ENCODE measurements at places on chromosomes 6 and 20.

DNA sequence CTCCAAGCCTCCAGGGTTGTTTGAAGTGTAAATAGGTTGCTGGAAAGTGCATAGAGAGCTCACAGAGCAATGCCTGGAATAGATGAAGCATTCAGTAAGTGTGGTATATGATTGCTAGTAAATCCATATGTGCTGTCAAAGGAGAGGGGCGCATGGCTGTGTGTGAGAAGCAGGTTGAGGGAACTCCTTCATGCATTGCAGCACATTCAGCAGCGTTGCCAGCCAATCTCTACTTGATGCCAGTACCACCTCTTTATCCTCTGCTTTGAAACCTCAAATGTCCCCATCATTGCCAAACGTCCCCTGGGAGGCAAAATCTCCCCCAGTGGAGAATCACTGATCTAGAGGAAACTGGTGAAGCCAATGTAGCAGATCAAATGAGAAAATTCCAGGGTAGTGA lies 82.7 kb upstream of the RALGAPA2 start:
- no peak overlapping the region for H3K27ac ChIP-seq
- H3K36me3 ChIP-seq, result no peaks in the 10 kb centered on the region
- no peak for DNase-seq
- H3K4me1 ChIP-seq, result no peaks in the 10 kb centered on the region
- H3K27me3 ChIP-seq, result no peaks in the 10 kb centered on the region

DNA sequence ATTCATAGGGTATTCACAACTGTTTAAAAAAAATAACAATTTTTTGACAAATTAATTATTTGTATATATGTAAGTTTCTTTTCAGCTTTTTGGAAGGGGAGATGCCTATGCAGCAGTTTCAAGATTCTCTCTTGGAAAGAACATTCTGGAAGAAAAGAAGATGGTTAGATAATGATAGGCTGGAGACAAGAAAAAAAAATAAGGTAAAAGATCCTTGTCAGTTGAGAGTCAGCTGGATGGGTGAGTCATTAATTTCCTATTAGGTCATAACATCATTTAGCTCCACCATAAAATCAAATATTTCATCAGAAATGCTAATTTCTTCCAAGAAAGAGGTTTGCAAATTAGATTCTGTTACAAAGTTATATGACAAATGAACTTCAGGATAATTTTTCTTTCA lies 880.4 kb downstream of the EPHA7 start:
- H3K36me3 ChIP-seq, result no peaks in the 10 kb centered on the region
- DNase-seq, result no peak
- no peak overlapping the region for H3K27ac ChIP-seq
- no peaks in the 10 kb centered on the region for H3K4me1 ChIP-seq
- H3K27me3 ChIP-seq, result no peaks in the 10 kb centered on the region

DNA sequence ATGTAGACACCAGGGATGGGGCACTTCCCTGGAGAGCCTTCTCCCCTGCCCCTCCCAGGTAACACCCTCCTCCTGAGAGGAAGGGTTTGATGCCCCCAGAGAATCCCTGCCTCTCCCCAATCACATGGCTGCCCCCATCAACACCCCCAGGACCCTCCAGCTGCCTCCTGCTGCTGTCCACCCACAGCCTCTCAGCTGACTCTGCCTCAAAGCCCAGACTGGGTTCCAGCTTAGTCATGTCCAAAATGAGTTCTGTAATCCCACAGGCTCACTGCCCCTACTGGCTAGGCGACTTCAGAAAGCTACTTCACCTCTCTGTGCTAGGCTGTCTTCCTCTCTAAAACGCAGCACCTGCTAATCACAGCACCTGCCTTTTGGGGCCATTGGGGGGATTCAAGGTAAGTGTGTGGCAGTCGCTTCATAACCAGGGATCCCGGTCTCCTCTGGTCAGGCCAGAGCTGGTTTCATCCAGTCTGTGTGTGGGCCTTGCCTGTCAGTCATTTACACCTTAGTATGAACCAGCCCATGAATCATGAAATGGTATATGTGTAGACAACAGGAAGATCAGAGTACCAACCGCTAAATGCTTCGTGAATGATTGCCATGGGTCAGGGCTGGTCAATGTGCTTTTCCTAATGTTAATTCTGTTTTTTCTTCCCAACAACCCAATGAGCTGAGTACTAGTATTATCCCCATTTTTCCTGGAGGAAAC lies 40.4 kb downstream of the TFEB start:
- H3K27ac ChIP-seq, result no peak overlapping the region
- no peaks in the 10 kb centered on the region for H3K36me3 ChIP-seq
- no peaks in the 10 kb centered on the region for H3K4me1 ChIP-seq
- H3K27me3 ChIP-seq, result no peaks in the 10 kb centered on the region

DNA sequence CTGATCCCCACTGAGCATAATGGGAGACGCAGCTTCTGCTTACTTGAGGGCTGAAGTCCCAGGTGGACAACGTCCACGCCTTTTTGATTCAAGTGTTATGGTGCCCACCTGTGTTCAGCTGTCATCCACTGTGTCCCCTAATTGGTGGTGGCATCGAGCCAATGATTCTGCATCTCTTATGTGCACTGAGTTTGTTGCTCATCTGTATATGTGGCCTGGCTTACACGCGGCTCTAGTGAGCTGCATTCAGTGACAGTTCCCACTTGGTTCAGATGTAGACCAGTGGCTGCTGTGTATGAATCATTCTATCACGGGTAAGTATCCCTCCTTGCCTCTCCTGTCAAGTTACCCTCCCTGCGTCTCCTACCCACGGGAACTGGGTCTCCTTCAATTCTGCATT lies 131.2 kb upstream of the CLDN20 start:
- H3K4me1 ChIP-seq, result peaks cover 11% of the 10 kb centered on the region
- no peaks in the 10 kb centered on the region for H3K27me3 ChIP-seq
- H3K36me3 ChIP-seq, result peaks cover 5% of the 10 kb centered on the region
- no peak overlapping the region for H3K4me3 ChIP-seq

DNA sequence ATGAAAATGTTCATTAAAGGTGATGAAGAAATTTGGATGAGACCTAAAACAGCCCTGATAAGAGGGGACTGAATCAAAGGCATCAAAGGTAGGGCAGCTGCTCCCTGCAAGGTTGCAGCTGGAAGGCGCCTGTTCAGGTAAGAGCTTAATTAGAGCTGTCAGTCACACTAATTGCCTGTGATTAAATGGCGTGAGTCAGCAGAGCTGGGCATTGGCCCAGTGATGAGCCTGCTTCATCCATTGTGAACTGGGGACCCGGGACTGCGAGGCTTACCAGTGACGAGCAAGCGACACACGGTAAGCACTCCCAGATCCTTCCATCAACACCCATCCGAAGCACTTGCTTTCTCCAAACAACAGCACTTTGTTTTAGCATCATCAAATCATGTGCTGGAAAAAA lies 621.5 kb upstream of the CDH4 start:
- no peak for DNase-seq
- H3K4me3 ChIP-seq, result no peak overlapping the region
- no peaks in the 10 kb centered on the region for H3K36me3 ChIP-seq
- H3K27me3 ChIP-seq, result no peaks in the 10 kb centered on the region

DNA sequence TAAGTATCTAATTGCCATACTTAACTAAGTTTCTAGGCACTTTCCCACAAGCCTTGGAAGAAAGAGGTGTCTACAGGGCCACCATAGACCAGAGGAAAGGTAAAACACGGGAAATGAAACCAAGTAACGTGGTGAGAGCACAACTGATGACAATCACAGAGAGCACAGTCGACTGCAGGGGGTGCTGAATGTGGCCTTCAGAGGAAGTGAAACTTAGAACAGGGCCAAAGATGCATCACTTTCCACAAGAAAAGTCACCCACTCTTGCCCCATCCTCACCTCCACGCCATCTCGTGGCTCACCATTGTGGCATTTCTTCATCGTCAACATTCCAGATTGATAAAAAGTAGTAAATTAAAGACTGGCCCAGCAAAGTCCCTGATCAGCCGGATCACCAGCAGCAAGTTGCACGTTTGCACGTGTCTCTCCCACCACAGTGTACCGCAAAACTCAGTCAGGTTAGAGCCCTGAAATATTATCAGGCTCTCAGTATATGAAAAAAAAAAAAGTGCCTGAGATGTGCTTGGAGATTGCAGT lies 31.4 kb downstream of the HIVEP2 start:
- H3K36me3 ChIP-seq, result peaks cover 25% of the 10 kb centered on the region
- peak overlapping the region; percentile 83 for H3K4me3 ChIP-seq
- peak overlapping the region; percentile 96 for H3K27ac ChIP-seq
- DNase-seq, result peak; percentile 82
- H3K27me3 ChIP-seq, result no peaks in the 10 kb centered on the region

- H3K4me3 ChIP-seq, result peak overlapping the region; percentile 85
- DNase-seq, result peak; percentile 92
- H3K4me1 ChIP-seq, result peaks cover 70% of the 10 kb centered on the region
- no peaks in the 10 kb centered on the region for H3K27me3 ChIP-seq
Measured at GRCh38 chr20:49595811-49596561, 28.0 kb upstream of the PTGIS start.

- peaks cover 8% of the 10 kb centered on the region for H3K27me3 ChIP-seq
- no peak for DNase-seq
- no peaks in the 10 kb centered on the region for H3K4me1 ChIP-seq
- H3K27ac ChIP-seq, result no peak overlapping the region
Measured at GRCh38 chr6:132259070-132259469, 142.2 kb downstream of the MOXD1 start.

GRCh38 chr20:50188879-50189680 lies 1.6 kb upstream of the CEBPB start:
- no peak for DNase-seq
- peaks cover 16% of the 10 kb centered on the region for H3K36me3 ChIP-seq
- H3K27ac ChIP-seq, result peak overlapping the region; percentile 41
- peaks cover 21% of the 10 kb centered on the region for H3K4me1 ChIP-seq
- peaks cover 15% of the 10 kb centered on the region for H3K27me3 ChIP-seq
- peak overlapping the region; percentile 38 for H3K4me3 ChIP-seq

DNA sequence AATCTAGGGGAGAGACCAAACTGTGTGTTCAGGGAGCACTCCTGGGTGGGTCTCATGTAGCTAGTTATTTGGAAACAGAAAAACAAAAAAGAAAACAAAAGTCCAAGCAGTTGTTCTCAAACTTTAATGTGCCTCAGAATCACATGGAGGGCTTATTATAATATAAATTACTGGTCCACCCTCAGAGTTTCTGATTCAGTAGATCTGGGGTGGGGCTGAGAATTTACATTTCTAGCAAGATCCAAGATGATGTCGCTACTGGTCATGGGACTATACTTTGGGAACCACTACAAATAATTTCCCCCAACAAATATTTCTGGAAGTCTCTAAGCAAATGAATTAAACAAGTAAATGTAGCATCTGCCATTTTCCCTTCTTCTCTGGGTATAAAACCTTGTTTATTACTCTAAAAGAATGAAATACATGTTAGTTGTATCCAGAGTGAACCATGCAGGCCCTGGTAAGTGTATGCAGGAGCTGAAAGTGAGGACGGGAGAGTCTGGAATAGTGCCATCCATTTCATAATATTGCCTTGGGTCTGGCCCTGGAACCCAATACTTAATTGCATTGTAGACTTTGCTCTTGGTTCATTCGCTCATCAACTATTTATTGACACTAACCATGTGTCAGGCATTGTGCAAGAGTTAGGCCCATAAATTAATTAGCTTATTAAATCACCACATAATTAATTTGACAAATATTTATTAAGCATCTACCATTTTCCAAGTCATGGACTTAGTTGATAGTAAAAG lies 490.8 kb downstream of the EPM2A start:
- no peaks in the 10 kb centered on the region for H3K36me3 ChIP-seq
- peaks cover 3% of the 10 kb centered on the region for H3K27me3 ChIP-seq
- no peaks in the 10 kb centered on the region for H3K4me1 ChIP-seq
- no peak overlapping the region for H3K27ac ChIP-seq

DNA sequence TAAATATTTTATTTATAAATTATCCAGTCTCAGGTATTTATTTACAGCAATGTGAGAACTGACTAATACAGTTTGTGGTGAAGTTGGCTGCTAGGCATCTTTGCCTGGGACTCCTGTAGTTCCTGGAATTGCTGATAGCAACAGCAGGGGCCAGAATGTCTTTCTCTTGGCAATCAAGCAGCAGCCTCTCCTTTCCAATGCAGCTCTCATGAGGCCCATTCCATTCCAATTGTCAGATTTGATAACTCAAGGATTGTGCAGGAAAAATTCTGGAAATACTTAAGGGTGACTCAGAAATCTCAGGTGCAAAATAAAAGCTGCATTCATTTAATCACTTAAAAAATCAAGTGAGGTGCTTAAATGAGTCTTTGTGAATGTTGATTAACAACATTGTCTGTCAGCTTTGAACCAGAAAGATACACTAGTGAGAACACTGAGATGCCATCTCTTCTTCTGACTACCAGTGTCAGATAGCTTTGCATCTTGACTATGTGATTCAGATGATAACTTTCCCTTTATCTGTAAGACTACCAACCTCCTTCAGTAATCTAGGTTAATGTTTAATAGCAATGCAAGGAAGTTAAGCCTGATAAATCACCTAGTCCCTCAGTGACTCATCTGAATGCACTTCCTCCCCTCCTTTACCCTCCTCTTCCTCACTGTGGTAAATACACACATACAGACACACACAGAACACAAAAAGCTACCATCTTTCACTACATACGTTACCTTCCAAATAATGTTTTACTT lies 32.1 kb upstream of the COL21A1 start:
- H3K4me1 ChIP-seq, result no peaks in the 10 kb centered on the region
- H3K36me3 ChIP-seq, result no peaks in the 10 kb centered on the region
- H3K27ac ChIP-seq, result no peak overlapping the region
- no peaks in the 10 kb centered on the region for H3K27me3 ChIP-seq
- no peak for DNase-seq

- peaks cover 3% of the 10 kb centered on the region for H3K36me3 ChIP-seq
- no peak overlapping the region for H3K4me3 ChIP-seq
- H3K27ac ChIP-seq, result no peak overlapping the region
- peaks cover 5% of the 10 kb centered on the region for H3K27me3 ChIP-seq
- no peak for DNase-seq
Measured at GRCh38 chr6:4979426-4979825, 24.4 kb downstream of the RPP40 start.

DNA sequence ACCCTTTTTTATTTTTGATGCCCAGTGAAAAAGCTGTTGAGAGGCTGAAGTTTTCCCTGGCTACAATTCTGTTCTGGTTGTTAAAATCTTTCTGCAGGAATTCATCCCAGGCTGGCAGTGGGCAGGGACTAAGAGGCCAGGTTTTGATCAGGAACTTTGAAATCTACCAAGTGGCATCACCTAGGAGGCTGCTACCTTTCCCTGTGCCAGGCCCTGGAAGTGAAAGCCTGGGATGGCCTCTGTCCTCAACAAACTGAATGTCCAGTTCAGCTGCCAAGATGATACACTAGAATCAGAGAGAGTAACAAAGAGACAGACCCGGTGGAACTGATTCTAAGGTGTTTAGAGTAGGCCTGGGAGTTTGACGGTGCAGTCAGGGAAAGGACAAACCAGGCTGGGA lies 596 bp downstream of the IYD start:
- H3K27me3 ChIP-seq, result peaks cover 10% of the 10 kb centered on the region
- DNase-seq, result no peak
- H3K36me3 ChIP-seq, result no peaks in the 10 kb centered on the region
- no peak overlapping the region for H3K4me3 ChIP-seq

GRCh38 chr6:80156221-80156620 lies 49.8 kb downstream of the BCKDHB start:
- DNase-seq, result no peak
- no peak overlapping the region for H3K27ac ChIP-seq
- no peaks in the 10 kb centered on the region for H3K27me3 ChIP-seq
- no peaks in the 10 kb centered on the region for H3K36me3 ChIP-seq
- H3K4me1 ChIP-seq, result no peaks in the 10 kb centered on the region
- H3K4me3 ChIP-seq, result no peak overlapping the region

GRCh38 chr6:2746557-2747061 lies 4.1 kb downstream of the MYLK4 start:
- H3K27ac ChIP-seq, result no peak overlapping the region
- H3K4me3 ChIP-seq, result no peak overlapping the region
- DNase-seq, result no peak
- no peaks in the 10 kb centered on the region for H3K36me3 ChIP-seq
- peaks cover 3% of the 10 kb centered on the region for H3K4me1 ChIP-seq
- H3K27me3 ChIP-seq, result peaks cover 48% of the 10 kb centered on the region

All from T-helper 2 cell treated with Interferon-gamma antibody and Interleukin-4, amounts not matched to agents 5 μg/mL and 100 μg/mL, for 36 hours (primary cell).